ENCODE measurements at places on chromosomes 6 and 20. TPM values are rescaled to one million over a fixed set of nuclear protein-coding genes. Genes with fewer than 3 reads are reported as not detected.

Gene UBD
- not detected for total RNA-seq

Gene LPA
- total RNA-seq = not detected

Gene DACT2
- total RNA-seq = 0.85 TPM

Gene WFDC2
- not detected for total RNA-seq

Gene CSNK2A1
- 98.6 TPM for total RNA-seq

Gene NR2E1
- not detected for total RNA-seq

Gene TCEA2
- 27.3 TPM for total RNA-seq

Gene SLC17A1
- not detected for total RNA-seq

Gene STAU1
- total RNA-seq = 37.5 TPM

Gene PRR18
- not detected for total RNA-seq

Gene MRS2
- total RNA-seq = 12.5 TPM
